ENCODE measurements at places on chromosomes 12 and 14. TPM values are rescaled to one million over a fixed set of nuclear protein-coding genes. Genes with fewer than 3 reads are reported as not detected.

Gene RNU4-1
- 1,294 TPM for total RNA-seq

Gene IL22
- total RNA-seq: not detected

Gene RDH5
- total RNA-seq: 2.6 TPM

Gene CACNA2D4
- total RNA-seq: 2.7 TPM

Gene KRT74
- total RNA-seq: not detected

Gene SDSL
- total RNA-seq: not detected

Gene SERPINA12
- total RNA-seq: not detected

Gene PLEKHH1
- 2.5 TPM for total RNA-seq

Gene BDKRB1
- not detected for total RNA-seq

Gene MED6
- 48.9 TPM for total RNA-seq

Gene KCNJ8
- total RNA-seq: not detected

Gene PPP4R3A
- 114 TPM for total RNA-seq

Gene ZNF891
- total RNA-seq: 1.2 TPM

Gene LUM
- not detected for total RNA-seq

Gene FSCB
- not detected for total RNA-seq

Gene RNASE4
- total RNA-seq: 0.19 TPM

Gene DPY19L2
- total RNA-seq: 0.91 TPM

Gene IRAK3
- 0.32 TPM for total RNA-seq

Gene CD27
- 48.1 TPM for total RNA-seq

Gene FGF6
- not detected for total RNA-seq

Gene NUBPL
- total RNA-seq: 13.5 TPM

Gene CAND1
- 224 TPM for total RNA-seq

Gene A2M
- total RNA-seq: not detected

Gene RBP5
- 0.57 TPM for total RNA-seq

Gene NEUROD4
- total RNA-seq: not detected

Gene IAPP
- total RNA-seq: not detected

Gene NT5DC3
- total RNA-seq: 6.4 TPM

Gene KRT8
- 0.40 TPM for total RNA-seq

Measured in activated naive CD4-positive, alpha-beta T cell treated with anti-CD3 and anti-CD28 coated beads for 36 hours (primary cell).